ENCODE measurements at places on chromosomes 1 and 21.

GRCh38 chr1:29094954-29095353, 28.7 kb downstream of the TMEM200B start:
- DNase-seq, result no peak

DNA sequence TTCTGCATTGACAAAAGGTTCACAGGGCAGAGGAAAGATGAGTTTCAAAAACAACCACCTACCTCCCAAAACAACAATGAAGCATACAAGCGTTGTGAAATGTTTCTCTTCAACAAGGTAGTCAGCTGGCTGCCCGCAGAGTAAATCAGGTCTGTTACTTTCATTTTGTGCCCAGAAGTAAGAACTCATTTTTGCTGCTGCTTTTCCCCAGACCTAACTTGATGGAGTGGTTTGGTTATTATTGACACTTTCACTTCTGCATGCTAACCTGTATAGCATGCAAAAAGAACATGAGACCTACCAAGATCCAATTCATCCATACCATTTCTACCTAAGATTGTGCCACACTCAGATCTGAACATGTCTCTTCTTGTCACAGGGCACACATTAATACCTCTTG, 1.3 kb downstream of the SLC9C2 start:
- DNase-seq, result no peak

DNA sequence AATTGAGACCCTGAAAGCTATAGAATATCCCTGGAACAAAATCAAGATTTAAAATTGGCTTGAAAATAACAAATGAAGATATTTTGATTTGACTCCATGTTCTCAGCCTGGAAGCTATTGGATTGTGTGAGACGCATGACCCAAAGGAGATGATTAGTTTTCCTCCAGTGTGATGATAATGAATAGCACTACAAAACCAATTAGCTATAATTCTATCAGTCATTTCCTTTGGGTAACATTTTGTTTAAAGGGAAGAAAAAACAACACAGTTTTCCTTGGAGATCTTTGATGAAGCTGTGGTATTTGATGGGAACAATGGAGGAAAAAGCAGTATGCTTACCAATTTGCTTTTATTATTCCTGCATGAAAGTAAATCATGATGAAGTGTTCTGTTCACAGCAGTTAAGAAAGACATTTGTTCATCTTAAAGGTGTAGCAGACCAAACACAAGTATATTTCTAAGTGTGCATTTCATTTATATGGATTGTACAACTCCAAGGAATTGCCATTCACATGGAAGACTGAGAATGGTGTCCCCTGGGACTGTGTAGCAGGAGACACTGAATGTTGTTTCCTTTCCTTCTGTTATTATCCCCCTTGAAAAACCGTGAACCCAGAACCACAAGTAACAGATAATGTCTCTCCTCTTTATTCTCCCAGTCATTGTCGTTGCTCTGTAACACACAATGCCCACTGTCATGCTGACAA, 111.4 kb downstream of the CACHD1 start:
- no peak for DNase-seq

GRCh38 chr1:224300346-224300745, 29.6 kb downstream of the NVL start:
- no peak for DNase-seq

- peak; percentile 49 for DNase-seq
These were observed 34.7 kb downstream of the CDCA8 start for GRCh38 chr1:37726751-37727585.

DNA sequence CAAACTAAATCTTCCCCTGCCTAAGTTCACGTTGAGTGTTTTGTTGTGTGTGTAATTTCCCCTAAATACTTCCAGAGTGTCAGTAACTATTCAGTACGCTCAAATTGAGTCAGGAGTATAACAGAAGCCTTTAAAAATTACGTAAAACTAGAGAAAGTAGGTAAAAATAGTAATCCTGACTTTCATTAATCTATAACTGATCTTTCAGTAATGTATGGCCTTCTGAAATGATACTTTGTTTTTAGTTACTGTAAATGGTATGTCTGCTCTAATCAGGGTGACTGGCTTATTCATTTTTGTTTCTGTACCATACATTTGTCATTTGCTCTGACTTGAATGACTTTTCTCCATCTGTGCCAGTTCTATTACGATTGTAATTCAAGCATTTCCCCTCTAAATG, 29.4 kb downstream of the MIER1 start:
- no peak for DNase-seq

DNA sequence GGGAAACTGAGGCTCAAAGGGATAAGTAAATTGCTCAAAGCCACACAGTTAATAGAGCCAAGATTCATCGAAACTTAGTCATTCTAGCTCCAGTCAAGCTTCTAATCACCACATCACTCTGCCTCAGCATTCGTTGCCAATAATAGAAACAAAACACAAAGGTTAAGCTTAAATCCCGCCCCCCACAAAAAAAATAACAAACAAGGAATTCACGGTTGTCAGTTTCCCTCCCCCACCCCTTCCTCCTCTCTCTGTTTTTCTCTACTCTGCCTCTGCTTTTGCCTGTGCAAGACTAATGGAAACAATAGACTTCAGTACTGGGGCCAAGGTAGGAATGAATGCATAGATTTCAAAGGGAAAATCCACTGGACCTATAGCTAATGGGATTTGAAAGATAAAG, 70.7 kb upstream of the ZNF644 start:
- no peak for DNase-seq

DNA sequence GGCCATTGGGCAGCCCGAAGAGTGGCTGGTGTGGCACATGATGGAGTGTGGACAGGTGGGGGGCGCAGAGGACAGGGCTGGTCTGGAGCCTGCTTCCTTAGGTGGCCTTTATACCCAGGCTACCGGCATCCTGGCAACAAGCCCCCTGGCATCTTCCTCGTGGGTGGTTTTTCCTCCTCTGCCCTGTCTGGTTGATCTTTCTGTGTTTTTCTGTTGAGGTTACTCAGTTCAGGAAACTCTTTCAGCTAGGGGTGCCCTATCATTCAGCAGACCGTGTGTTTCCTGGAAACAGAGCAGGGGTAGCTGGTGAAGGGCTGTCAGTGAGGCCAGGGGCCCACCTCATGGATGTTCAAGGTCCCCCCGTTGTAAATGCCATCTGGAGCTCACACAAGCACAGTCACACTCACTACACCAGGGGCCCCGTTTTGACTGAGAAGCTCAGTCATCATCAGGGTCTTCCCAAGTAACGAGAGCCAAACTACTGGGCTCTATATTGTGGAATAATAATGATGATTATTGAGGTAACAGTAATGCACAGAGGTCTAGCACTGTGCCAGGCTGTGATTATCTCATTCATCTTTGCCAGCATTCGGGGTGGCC, at the start of gene KRTAP12-4:
Gene KRTAP12-4, minus strand, starts transcription at position 84 of the 600 bp plus-strand sequence. Its CDS starts 45 bp downstream, at position 39.
- no peak for DNase-seq
